ENCODE measurements at places on chromosomes 2 and 18.

DNA sequence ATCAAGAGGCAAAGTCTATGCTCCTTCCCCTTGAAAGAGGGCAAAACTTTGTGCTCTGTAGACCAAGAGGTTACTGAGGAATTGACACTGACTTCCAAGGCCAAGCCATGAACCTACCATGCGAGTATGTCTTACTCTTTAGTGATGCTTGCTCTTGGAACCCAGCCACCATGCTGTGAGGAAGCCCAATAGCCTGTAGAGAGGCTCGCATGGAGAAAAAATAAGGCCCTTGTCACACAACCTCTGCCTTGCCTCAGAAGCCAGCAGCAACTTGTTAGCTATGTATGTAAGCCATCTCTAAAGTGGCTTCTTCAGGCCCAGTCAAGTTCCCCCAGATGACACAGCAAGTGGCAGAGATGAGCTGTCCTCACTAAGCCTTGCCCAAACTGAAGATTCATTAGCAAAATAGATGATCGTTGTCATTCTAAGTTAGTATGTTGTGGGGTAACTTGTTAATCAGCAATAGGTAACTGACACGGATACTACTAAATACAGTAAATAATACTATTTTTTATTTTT, 66.1 kb upstream of the RGPD5 start:
- no peak for DNase-seq

- no peak for DNase-seq
Measured at GRCh38 chr2:27992787-27993401, 102.4 kb downstream of the BABAM2 start.

DNA sequence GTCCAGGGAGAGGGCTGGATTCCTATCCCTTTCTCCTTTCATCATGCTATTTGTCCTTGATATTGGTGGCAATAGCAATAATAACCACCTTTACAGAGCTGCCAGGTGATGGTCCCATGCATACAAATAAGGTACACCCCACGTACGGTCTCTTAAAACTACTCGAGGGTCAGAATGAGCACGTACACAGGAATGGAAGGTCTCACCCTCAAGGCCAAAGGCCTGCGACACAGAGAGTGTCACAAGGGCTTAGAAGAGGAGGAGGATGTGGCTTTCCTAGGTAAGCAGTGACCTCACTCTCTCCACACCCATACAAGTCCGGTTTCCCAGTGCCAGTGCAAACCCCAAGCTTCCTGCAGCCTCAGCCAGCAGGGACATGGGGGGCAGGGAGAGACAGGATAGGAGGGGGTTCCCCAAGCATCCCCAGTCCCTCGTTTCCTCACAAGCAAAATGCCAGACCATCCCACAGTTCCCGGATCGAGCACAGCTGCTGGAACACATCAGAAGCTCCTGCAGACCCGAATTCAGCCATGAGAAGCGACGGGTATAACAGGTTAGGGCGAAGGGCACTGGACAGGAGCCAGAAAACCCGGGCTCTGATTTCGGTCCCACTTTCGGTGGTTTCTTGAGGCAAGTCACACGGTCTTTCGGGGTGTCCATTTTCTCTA, 49.2 kb downstream of the PLB1 start:
- no peak for DNase-seq

DNA sequence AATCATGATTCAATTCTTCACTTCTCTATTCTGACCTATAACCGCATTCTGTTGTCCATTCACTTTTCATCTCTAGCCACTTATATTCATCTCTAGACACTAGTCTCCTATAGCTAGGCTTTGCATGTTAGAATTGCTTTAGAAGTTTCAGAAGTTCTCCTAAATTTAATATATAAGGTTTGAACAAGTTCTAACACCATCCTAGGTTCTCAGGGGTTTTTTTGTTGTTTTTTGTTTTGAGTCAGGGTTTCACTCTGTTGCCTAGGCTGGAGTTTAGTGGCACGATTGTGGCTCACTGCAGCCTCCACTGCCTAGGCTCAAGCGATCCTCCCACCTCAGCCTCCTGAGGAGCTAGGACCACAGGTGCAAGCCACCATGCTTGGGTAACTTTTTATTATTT, 19.9 kb downstream of the WDSUB1 start:
- no peak for DNase-seq

DNA sequence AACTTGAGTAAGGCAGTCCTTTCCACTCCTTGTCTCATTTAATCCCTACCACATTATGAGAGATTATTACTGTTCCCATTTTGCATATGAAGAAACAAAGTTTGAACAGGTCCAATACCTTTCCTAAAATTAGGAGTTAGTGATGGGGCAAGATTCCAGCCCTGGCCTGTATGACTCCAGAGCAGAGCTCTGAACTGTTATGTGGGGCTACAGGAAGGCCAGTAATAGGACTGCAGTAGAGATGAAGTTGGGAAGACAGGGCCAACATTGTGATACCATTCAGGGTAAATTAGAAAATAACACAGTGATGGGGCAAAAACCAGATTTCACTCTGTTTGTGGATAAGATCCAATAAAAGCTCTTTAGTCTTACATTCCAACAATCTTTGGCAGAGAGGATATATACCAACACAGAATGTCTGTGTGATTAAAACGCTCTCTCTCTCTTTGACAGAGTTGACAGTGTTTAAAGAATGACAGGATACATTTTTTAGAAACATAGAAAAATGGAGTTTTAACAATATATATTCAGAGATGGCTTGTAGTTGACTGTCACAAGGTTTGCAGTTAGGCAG, 22.7 kb downstream of the KATNAL2 start:
- no peak for DNase-seq

DNA sequence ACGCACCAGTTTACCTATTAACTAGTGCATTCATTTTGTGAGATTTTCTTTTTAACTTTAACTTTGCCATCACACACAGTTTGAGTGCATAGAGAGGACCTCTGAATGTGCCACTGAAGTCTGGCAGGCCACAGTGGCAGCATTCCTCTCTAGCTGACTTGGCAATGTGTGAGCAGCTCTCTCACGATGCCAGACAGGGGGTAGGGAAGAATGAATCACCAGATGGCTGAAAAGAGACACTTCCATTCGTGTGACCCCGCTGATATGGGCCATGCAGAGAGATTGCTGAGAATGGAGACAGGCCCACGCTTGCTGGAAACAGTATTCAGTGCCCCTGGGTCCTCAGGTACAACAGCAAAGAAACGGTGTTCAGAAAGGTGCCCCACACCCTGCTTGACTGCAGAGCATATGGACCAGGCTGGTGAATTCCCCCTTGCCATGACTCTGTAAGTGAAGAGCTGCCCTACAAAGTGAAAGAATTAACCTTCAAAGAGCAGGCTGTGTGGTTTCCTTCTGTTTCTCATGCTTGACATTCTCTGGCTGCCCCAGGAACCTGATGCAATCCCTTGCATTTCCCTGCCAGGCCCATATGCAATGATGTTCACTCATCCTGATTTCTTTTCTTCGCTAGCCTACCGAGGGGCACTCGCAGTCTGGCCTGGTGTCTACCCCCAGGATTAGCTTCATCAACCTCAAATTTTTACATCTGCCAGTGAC, 236.1 kb downstream of the CDH20 start:
- no peak for DNase-seq

DNA sequence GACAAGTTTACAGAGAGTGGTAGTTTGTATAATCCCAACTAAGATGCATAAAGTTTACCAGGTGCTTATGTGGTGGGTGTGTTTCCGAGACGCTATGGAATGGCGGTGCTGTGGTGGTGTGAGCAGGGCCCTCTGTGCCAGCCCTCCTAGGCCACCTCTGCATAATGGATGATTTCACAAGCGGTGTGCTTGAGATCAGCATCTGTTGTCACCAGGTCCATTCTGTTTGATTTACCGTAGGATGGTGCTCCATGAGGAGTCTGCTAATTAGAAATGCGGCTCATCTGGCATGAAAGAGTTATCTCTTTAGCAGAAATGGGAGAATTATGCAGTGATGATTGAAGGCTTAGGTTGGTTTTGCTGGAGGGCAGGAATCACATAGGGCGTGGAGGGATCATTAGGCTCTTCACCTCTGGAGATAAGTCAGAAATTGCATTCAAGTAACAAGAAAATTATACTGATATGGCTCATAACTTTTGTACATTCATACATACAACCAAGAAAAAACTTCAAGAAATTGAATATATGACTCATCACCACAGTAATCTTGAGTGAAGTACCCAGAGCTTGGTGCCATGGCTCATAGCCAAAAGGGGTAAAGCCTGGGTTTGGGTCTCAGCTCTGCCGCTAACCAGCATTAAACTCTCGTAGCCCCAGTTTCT, 41.4 kb downstream of the CRIM1 start:
- no peak for DNase-seq

- no peak for DNase-seq
Measured at GRCh38 chr2:40346535-40347354, 105.1 kb downstream of the SLC8A1 start.

DNA sequence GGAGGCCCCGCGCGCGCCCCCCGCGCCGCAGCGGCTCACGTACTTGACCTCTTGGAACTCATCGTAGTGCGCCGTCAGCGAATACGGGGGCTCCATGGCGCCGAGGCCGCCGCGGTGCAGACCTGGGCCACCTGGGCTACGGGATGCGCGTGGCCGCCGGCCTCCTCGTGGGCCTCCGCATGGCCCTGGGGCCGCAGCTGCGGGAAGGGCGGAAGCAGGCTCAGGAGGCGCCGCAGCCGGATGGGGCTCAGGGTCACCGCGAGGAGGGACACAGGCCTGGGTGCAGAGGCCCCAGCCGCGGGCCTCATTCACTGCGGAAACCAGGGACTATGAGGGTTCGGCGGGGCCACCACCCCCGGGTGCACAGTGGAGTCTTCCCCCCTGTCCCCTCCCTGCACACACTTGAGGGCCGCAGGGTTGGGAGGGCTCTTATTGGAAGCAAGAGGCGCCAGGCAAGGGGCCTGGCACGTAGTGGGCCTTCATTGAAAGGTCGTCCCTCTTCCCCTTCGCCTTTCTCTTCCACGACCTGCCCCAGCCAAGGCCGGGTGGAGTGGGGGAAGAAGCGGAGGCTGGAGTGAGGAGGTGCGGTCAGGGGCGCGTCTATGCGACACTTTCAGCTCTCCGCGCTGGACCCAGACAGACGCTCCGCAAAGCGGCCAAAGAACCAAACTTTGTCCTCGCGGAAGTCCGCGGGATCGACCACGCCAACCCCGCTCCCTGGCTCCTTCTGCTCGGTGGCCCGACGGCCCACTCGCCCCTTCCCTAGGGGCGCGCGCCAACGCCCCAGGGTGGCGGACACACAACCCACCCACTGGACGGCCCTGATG, 863 bp downstream of the ECEL1 start:
- DNase-seq = no peak

- DNase-seq = no peak
Measured at GRCh38 chr18:74532511-74533025, 1.7 kb upstream of the CNDP1 start.

- no peak for DNase-seq
Measured at GRCh38 chr2:792687-793086, 115.5 kb upstream of the TMEM18 start.

DNA sequence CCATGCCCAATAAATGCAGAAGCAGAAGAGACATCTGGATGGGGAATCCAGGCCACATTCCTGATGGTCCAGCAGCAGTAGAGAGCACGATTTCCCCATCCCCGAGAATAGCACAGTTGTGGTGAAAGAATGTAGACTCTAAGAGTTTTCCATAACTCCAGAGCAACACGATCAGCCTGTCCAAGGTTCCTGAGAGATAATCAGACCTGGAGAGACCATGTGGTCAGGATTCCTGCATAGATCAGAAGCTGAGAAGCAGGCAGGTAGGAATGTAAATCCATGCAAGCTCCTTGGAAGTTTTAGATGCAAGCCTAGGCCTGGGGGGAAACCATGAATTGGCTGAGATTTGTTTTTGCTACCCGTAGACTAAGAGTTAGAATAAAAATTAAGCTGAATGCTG, 34.2 kb upstream of the PTPRM start:
- DNase-seq = no peak

DNA sequence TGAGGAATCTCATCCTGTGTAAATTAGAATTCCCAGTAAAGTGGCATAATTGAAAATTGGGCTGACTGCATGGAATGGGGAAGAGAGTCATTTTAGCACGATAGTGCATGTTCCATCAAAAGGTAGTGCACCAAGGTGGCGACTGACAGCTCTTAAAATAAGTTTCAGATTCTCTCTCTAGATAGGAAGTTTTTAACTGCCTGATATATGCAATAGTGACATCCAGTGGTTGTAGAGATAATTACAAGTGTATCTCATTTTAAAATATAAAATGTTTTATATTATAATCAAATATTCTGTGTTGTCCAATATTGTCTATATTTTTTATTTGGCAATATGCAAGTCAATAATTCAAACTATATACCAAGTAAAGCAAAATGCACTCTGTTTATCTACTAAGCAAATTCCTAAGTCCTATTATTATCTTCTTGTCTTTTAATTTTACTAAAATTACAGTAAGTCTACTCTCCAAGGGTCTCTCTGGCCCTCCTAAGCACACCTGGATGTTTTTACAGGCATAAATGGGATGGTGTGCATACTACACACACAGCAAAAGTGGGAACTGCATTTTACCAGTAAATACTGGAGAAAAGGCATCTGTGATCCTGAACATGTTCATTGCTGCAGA, 397.7 kb upstream of the HNRNPA3 start:
- DNase-seq = no peak

DNA sequence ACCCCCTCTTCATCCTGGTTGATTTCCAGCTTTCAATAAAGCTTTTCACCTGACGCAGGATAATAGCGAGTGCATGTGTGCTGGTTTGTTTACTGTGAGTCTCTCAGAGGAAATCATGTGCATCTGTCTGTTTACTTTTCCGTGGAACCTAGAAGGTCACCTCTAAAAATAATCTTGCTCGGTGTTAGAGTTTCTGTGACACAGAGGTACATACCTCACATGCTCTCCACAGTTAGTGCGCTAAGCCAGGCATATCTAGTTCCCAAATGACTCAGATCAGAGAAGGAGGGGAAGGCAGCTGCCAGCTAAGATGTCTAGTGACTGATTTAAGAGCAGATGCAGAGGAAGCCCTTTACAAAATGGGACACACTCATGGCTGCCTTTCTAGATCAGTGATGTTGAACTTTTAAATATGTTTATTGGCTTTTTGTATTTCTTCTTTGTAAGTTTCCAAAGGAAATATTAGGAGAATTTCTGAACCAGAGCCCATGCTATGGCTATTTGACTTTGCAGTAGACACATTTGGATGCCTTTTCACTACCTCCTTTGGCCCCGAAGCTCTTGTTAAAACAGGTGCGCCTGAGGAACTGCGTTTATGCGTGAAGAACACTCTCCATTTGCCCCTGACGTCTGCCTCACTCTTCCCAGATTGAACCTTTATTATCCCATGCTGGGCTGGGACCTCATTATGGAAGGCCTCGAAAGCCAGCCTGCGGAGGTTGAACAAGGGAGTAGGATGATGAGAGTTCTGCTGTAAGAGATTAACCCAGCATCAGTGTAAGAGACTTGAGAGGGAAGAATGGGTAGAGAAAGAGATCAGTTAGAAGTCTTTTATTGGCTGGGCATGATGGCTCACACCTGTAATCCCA, 145.6 kb downstream of the FAM161A start:
- no peak for DNase-seq

- DNase-seq = no peak
Measured at GRCh38 chr2:45879406-45879805, 227.9 kb downstream of the PRKCE start.

DNA sequence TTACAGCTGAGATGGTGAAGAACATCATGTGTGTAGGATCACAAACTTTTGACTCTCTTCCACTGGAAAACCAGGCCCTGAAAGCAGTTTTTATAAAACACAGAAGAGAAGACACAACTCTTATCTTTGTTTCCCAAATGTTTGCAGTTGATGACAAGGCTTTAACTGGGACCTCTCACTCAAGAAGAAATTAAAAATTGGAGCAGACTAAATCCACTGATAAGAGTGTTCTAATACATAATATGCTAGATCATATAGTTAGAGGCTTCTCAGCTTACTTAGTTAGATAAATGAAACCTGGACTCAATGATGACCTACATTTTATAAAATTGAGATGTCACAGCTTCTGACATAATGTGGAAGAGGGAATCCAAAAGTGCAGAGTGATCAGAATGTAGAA, 158.3 kb upstream of the WDSUB1 start:
- DNase-seq = no peak

Data from stimulated activated CD4-positive, alpha-beta T cell treated with anti-CD3 and anti-CD28 coated beads, Interleukin-15, amount 100 ng/mL, for 1 hour (primary cell).